ENCODE measurements at places on chromosomes 2 and 18. TPM values are rescaled to one million over a fixed set of nuclear protein-coding genes. Genes with fewer than 3 reads are reported as not detected.

GRCh38 chr18:12059334-12060181 lies 34.1 kb upstream of the ANKRD62 start:
- no peak for DNase-seq

GRCh38 chr2:221335219-221335752 lies 236.8 kb downstream of the EPHA4 start:
- DNase-seq, result no peak

DNA sequence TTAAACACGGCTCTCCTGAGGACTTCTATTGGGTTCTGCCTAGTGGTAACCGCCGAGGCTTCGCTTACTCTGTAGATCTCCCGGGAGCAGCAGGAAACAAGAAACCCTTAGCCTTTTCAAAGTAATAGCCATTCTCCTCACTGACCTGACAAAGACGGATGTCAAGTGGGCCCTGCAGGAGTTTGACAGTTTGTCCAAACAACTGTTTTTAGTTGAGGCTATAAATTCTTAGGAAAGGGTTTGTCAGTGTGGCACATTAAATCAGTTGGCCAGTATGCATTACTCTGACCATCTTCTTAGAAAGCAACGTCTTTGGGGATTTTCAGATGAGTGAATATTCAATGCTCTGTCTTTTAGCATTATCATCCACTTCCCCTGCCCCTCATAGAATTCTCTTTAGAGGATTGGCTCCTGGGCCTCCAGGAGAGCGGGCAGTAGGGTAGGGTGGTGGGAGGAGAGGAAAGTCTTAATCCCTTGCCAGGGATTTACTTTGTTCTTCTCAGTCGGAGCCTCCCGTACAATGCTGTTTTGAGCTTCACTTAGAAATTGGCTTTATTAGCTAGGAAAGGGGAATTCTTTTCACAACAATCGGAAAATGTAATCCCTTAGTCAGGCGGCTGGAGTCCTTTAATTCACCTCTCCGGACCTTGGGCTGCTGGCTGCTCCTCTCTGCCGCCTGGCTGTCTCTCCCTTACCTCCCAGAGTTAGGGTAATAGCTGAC lies 13.3 kb upstream of the C18orf32 start:
- no peak for DNase-seq

GRCh38 chr2:205901491-205901890 lies 184.5 kb downstream of the INO80D start:
- DNase-seq, result no peak

DNA sequence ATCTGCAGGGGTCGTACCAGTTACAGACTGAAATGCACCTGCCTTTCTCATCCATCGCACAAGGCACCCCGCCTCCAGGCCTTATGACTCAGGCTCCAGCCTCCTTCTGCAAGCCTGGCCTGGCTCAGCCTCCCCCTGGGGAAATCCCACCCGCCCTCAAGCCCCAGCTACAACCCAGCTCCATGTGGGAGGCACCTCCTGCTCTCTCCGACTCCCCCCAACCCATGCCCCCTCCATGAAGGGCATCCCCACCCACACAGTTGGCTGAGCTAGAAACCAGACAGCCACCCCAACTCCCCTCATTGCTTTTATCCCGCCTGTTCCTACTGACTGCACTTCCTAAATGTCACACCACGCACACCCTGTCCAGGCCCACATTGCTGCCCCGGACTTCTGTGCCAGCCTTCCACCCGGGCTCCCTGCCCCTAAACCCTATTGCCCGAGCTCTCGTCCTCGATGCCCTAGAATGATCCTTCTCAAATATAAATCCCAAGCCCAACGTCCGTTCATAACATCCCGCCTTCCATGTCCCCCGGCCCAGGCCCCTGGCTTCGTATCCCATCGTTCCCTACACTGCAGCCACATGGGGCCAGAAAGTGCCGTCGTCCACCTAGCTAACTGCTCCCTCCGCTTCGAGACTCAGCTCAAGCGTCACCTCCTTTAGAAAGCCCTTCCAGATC lies 9.9 kb downstream of the DNMT3A start:
- no peak for DNase-seq

DNA sequence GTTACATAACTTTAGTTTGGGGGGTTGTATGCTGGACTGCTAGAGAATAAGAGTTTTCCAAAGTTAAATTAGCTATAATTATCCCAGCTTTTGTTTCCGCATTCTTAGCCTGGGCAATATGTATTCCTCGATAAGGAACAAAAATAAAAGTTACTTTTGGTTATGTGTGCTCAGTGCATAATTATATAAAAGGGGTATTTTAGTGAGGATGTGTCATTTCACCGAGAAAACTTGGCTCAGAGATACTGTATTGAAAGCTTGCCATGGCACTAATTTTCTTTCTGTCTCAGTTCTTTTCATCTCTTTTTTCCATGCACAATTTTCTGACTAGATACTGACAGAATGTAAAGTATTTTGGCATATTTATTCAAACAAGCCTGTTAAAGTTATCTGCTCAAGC lies 28.2 kb downstream of the ARHGAP15 start:
- no peak for DNase-seq

DNA sequence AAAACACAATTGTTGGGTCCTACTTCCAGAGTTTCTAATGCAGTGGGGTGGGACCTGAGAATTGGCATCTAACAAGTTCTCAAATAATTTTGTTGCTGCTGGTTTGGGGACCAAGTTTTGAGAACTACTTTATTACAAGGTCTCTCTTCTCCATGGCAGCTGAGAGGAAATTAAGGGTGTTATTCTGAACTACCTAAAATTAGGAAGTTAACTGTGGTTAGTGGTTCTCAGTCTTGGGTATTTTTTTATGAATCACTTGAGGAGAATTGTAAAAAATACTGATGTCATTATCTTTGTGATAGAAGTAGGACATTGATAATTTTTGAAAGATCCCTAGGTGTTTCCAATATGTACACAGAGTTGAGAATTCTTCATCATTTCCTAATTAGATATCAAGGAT lies 210.2 kb downstream of the MC4R start:
- no peak for DNase-seq

DNA sequence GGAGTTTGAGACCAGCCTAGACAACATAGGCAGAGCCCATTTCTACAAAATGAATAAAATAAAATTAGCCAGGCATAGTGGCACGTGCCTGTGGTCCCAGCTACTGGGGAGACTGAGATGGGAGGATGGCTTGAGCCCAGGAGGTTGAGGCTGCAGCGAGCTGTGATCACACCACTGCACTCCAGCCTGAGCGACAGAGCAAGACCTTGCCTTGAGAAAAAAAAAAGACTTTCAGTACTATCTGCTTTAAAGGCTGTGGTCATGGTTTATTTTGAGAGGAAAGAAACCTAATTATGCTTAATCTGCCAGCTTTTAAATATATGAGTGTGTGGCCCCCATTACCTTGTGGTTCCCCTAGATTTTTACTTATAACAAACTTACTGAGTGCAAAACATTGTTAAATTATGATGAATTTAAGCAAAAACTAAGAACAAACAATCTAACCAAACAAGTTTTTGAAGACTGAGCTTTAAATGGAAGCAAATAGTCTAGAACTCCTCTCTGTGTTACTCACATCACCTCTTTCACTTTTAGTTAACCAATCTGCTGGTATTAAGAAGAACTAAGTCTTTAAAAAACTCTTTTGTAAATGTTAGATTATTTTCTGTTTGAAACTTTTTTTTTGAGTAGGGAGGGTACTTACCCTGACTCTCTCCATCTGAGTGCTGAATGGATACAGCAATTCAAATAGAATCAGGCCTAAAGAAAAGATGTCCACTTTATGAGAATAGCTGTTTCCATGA lies 65.4 kb downstream of the EIF2AK3 start:
- DNase-seq, result no peak

GRCh38 chr2:220198896-220199295 lies 571.5 kb downstream of the SLC4A3 start:
- DNase-seq, result no peak

GRCh38 chr2:190880378-190881083 lies at the start of gene GLS:
Gene GLS (plus strand): TSS chr2:190880821. CDS start chr2:190881085, 264 bp downstream.
- peak; percentile 94 for DNase-seq

GRCh38 chr2:100196786-100197494 lies 54.5 kb upstream of the AFF3 start:
- DNase-seq, result no peak

GRCh38 chr2:217810260-217810659 lies 192.5 kb downstream of the TNS1 start:
- no peak for DNase-seq

- DNase-seq, result no peak
Measured at GRCh38 chr18:39701839-39702238, 2136.2 kb upstream of the CELF4 start.

- DNase-seq, result no peak
Measured at GRCh38 chr2:12465631-12466135, 251.1 kb upstream of the TRIB2 start.

- no peak for DNase-seq
Measured at GRCh38 chr2:130807659-130808385, 28.9 kb upstream of the ARHGEF4 start.

GRCh38 chr18:55384551-55385275 lies 203.3 kb downstream of the TCF4 start:
- peak; percentile 33 for DNase-seq

- no peak for DNase-seq
Measured at GRCh38 chr18:72107647-72108383, 436.3 kb downstream of the CBLN2 start.

- DNase-seq, result no peak
Measured at GRCh38 chr2:141946016-141946415, 184.8 kb downstream of the LRP1B start.

- no peak for DNase-seq
Measured at GRCh38 chr18:44258576-44258975, 422.1 kb upstream of the SETBP1 start.

GRCh38 chr2:190179754-190180312 lies 117.3 kb upstream of the MSTN start:
- no peak for DNase-seq

DNA sequence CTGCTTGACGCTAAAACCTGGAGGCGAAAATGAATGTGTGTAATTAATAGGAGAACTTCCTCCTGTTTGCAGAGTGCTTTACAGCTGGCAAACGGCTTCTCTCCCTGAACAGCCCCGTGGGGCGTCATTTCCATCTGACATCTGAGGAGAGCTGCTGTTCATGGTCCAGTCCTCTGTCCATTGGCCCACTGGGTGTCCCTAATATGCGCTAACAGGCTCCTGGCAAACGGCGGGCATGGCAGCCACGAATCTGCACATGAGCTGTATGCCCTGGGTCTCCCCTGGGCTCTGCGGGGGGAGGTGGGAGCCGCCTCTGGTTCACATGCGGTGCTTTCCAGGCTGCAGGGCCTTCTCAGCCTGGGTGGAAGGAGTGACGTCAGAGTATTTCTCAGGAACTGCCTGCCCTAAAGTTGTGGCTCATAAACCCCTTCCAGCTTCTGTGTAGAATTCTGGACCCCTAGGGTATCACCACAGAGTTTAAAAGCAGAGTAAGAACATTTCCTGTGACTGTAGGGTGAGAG lies 73.2 kb downstream of the LRRFIP1 start:
- DNase-seq, result peak; percentile 83

- DNase-seq, result no peak
Measured at GRCh38 chr2:210460322-210461227, 16.0 kb downstream of the LANCL1 start.

DNA sequence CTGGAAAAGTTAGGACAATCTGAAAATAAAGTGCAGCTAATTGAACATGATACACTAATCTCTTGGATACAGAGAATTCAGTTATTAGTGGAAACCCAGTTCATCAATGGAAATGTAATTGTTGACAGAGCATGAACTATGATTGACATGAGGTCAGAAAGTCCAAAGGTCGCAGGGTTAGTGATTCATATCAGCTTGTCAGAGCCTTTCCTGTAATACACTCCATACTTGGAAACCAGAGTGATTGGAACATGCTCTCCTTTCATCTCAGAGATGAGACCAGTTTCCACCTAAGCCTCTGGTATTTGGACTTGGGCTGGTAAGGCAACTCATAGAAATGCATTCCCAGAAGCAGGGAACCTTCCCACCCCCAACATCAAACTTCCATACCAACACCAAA lies 8.5 kb upstream of the NCKAP5 start:
- DNase-seq, result no peak

DNA sequence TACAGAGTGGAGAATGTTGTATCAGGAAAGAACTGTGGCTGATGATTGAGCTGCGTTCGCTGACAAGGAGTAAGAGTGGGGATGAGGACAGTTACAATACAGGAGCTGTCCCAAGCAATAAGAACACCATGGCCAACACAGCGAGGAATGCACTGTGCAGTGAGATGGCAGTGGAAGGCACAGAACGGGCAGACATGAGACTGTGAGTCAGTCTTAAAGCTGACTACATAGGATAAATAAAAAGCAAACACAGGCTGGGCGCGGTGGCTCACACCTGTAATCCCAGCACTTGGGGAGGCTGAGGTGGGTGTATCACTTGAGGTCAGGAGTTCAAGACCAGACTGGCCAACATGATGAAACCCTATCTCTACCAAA lies 89.8 kb downstream of the CABYR start:
- no peak for DNase-seq

- no peak for DNase-seq
Measured at GRCh38 chr2:15976354-15976753, 36.0 kb downstream of the MYCN start.

DNA sequence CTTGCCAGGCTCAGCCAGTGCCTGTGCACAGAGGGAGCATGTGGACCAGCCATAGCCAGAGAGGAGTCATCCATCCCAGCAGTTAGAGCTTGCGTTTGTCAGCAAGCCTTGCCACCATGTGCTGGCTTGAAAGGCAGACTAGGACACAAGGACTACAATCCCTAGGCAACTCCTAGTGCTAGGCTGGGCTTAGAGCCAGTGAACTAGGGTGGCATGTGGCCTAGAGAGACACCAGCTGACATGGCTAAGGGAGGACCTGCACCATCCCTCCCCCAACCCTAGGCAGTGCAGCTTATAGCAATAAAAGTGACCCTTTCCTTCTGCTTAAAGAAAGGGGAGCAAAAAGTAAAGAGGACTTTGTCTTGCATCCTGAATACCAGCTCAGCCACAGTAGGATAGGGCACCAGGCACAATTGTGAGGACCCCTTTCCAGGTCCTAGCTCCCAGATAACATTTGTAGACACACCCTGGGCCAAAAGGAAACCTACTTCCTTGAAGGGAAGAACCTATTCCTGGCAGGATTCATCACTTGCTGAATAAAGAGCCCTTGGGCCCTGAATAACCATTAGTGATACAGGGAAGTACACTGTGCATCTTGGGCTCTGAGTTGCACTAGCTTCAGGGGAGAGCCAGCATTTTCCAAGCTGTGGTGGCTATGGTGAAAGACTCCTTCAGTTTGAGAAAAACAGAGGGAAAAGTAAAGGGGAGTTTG lies 38.7 kb upstream of the UXS1 start:
- no peak for DNase-seq

- DNase-seq, result no peak
Measured at GRCh38 chr2:42118754-42119569, 50.2 kb upstream of the EML4 start.

- no peak for DNase-seq
Measured at GRCh38 chr2:3575534-3576262, 638 bp downstream of the RPS7 start.

The MARCO gene
- total RNA-seq, result not detected

The PLCD4 gene
- 0.43 TPM for total RNA-seq

The PLB1 gene
- total RNA-seq, result 0.39 TPM

The SNTG2 gene
- total RNA-seq, result 2.6 TPM

The MARS2 gene
- 11.6 TPM for total RNA-seq

The UGT1A4 gene
- not detected for total RNA-seq

The IL18R1 gene
- 11.7 TPM for total RNA-seq

The SLC39A10 gene
- 53.3 TPM for total RNA-seq

The VWA3B gene
- not detected for total RNA-seq

The ATP8B1 gene
- total RNA-seq, result not detected

The CXCR4 gene
- total RNA-seq, result 104 TPM

The USP40 gene
- 22.9 TPM for total RNA-seq

All from activated naive CD4-positive, alpha-beta T cell treated with anti-CD3 and anti-CD28 coated beads, Interleukin-2, amount 50 U/mL, for 72 hours (primary cell).